ENCODE measurements at places on chromosomes 11 and 22. TPM values are rescaled to one million over a fixed set of nuclear protein-coding genes. Genes with fewer than 3 reads are reported as not detected.

The NFAM1 gene
- 0.19 TPM for total RNA-seq

The TREH gene
- total RNA-seq: not detected

- DNase-seq: no peak
Measured at GRCh38 chr11:2108675-2109491, 30.3 kb downstream of the IGF2 start.

DNA sequence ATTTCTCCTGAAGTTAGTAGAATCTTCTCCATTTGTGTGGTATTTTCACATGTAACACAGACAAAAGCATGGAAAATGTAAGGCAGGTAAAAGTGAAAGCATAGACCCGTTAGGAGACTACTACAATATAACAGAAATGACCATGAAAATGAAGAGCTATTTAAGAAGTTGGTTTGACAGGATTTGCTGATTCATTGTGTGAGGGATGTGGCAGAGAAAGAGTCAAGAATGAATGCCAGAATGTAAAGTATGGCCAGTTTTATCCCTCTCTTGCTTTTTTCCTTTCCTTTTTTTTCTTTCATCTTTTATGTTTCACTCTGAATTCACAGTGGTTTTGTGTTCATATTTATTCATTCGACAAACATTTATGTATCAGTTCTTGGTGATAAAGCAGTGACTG lies 115.9 kb downstream of the ARFGAP2 start:
- no peak for DNase-seq

DNA sequence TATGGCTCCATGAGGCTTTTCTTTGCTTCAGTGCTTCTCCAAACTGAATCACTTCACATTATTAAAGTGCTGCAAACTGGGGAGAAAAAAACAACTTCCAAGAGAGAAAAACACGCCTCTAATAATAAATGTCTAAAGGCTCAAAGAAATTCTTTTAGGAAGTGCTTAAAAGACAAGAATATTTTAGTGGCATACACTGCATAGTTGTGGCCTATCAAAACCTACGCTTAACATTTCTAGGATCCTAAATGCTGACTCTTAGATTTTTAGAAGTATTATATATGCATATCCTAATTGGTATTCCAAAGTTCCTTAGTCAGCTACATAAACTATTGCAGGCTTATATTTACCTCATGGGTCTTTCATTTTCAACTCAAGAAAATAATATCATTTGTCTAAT lies 879.0 kb upstream of the CCDC90B start:
- DNase-seq: no peak

GRCh38 chr11:91981995-91982394 lies 242.6 kb upstream of the FAT3 start:
- no peak for DNase-seq

- no peak for DNase-seq
Measured at GRCh38 chr11:103659206-103659618, 377.2 kb upstream of the DDI1 start.

DNA sequence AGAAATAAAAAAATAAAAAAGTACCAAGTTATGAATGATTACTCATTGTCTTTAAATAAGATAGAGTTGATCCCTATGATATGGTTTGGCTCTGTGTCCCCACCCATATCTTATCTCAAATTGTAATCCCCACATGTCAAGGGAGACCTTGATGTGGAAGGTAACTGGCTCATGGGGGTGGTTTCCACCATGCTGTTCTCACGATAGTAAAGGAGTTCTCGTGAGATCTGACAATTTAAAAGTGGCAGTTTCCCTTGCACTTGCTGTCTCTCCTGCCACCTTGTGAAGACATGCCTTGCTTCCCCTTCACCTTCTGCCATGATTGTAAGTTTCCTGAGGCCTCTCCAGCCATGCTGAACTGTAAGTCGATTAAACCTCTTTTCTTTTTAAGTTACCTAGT lies 18.8 kb downstream of the QSER1 start:
- DNase-seq: no peak
